ENCODE measurements at places on chromosomes 3 and 15. TPM values are rescaled to one million over a fixed set of nuclear protein-coding genes. Genes with fewer than 3 reads are reported as not detected.
A peak's percentile ranks its signal among the peaks of the same experiment; 100 is the strongest.

DNA sequence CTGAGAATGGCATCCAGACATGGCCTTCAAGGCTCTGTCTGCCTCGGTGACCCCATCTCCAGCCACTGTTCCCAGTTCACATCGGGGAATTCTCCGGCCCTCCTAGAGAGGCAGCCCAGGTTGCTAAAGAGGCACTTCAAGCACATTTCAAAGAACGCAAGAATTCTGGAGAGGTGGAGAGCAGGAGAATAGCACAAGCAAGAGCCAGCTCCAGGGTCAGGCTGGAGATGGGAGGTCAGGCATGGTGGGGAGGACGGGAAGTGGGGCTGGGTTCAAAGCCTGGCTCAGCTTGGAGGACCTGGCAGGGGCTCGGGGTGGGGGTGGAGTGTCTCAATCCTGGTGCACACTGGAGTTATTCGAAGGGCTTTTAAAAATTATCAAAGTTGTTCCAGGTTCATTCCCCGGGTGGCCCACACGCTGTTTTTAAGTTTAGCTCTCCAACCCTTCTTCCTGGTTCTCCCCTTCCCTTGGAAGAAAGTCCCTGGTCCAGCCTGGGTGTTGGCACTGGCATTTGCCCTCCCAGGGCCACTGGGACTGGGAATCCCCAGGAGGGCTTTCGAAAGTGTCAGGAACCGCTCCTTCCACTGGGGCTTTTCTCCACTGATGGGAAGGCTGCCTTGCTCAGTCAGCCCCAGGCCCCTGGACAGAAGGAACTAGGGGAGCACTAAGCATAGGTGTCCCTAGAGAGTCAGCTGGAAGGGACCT lies 35.8 kb downstream of the ZNF710 start:
- no peak for DNase-seq

DNA sequence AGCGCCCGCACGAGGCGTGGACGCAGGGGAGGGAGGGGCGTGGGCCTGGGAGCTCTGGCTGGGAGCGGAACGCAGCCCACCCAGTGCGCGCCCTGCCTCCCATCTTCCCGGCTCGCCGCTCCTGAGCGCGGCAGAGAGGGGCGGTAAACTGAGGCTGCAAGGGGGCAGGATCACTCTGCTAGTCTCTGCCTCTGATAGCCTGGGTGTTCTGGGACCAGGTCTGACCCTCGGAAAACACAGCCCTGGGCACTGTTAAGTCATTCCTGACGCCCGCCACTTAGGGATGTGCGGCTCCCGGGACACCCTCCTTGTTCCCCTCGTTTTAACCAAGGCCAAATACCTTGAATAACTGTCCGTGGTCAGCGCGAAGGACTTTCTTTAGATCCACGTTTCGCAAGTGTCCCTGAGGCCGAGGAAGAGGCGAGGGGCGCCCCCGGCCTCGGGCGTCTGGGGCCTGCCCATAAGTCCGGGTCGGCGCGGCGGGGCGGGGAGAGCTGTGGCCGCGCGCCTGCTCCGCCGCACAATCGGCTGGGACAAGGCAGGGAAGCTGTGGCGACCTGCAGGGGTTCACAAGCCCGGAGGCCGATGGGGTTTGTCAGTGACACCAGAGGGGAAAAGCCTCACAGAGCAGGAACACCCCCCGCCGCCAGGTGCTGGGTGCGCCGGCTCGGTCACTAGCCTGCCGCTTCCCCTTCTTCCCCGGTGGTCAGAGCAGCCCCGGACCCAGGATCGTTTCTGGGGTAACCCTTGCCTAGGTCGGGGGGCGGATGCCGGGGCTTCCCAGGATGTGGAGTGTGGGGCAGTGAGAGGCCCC lies 1.5 kb downstream of the ITPKA start:
- DNase-seq = no peak

GRCh38 chr3:30084316-30084715 lies 522.1 kb upstream of the TGFBR2 start:
- DNase-seq = peak; percentile 20

- peak; percentile 37 for DNase-seq
Measured at GRCh38 chr3:16290007-16290826, 25.2 kb downstream of the OXNAD1 start.

GRCh38 chr15:38975282-38975990 lies 410.8 kb upstream of the RASGRP1 start:
- DNase-seq = no peak

CPNE9 gene
- polyA plus RNA-seq = not detected

RARRES1 gene
- polyA plus RNA-seq = 12.6 TPM

DNA sequence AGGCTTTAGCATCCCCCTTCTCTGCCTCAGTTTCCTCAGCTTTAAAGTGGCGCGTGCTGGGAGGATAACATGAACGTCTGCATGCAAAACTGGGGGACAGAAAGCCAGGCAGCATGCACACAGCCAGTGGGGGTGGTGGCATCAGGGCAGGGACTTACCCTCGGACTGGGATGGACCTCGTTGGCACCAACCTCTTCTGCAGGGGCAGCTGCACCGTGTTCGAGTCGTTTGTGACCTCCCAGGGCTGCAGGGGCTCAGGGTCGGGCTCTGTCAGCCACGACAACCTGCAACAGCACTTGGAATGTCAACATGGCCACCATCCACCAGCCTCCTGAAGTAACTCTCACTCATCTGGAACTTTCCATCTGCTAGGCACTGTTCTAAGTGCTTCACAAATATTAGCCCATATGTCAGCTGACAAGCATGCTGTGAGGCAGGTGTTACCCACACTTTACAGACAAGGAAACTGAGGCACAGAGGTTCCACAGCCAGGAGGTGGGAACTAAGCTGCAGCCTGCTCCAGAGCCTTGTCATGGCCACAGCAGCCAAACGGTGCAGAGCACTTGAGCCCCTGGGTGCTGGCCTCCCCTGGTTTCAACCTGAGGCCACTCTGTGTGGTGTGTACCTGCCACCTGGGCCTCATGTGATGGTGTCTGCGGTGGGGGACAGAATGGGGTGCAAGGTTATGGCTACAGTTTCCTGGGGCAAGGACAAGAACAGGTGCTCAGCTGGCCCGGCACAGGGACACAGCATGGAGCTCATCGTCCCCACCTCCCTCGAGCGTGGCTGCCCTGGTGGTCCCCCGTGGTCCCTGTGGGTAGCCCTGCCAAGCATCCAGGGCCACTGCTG lies 6.7 kb downstream of the C3orf22 start:
- DNase-seq = no peak

- DNase-seq = peak; percentile 5
Measured at GRCh38 chr3:9622438-9622837, 26.9 kb upstream of the MTMR14 start.

GRCh38 chr15:97604677-97605076 lies 355.8 kb upstream of the ARRDC4 start:
- no peak for DNase-seq

GRCh38 chr3:190053919-190054672 lies 66.6 kb downstream of the P3H2 start:
- DNase-seq = no peak

ACP3 gene
- polyA plus RNA-seq = 86.3 TPM

GRCh38 chr15:76168237-76168984 lies 108.6 kb downstream of the TMEM266 start:
- DNase-seq = no peak

DNA sequence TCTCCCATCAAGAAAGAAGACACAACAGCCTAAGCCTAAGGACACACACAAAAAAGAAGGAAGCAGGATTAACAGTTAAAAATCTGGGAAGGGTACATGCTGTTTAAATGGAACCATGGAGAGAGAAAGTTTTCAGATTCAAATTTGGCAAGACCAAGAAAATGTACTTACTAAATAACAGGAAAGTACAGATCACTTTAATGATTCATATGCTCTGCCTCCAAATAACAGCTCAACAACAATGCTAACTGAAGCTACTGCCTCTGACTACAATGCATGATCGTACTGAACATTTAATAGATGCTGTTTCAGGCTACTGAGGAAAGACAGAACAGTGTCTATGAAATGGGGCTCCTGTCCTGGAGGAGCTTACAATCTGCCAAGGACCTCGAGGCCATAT lies 8.4 kb upstream of the NMB start:
- no peak for DNase-seq

DNA sequence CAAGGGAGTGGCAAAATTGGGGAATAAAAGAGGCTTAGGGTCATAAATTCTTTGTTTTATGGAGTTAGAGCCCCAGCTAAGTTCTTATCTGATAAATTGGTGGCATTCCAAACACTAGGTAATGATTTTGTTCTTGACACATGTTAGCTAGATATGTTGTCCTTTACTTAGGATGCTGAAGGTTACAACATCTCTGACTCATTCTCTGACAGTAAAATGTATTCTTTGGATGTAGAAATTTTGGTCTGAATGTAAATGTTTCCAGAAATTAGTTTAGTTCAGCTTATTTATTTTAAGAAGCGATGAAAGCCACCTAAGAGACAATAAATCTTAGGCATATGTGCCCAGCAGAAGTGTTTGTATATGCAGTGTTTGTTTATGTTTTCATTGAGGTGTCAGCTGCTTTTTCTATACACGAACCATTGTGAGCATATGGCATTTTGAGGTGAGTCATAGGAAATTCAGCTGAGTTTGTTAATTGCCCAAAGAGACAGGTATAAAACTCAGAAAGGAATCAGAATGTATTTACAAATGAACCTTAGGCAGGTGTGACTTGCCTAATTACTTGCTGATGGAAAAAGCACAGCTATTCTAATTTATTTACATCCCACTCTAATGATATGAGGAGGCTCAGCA lies 247.7 kb downstream of the AGBL1 start:
- DNase-seq = no peak

RETNLB gene
- polyA plus RNA-seq = not detected

- DNase-seq = no peak
Measured at GRCh38 chr3:183817639-183818038, 7.7 kb downstream of the MAP6D1 start.

DNA sequence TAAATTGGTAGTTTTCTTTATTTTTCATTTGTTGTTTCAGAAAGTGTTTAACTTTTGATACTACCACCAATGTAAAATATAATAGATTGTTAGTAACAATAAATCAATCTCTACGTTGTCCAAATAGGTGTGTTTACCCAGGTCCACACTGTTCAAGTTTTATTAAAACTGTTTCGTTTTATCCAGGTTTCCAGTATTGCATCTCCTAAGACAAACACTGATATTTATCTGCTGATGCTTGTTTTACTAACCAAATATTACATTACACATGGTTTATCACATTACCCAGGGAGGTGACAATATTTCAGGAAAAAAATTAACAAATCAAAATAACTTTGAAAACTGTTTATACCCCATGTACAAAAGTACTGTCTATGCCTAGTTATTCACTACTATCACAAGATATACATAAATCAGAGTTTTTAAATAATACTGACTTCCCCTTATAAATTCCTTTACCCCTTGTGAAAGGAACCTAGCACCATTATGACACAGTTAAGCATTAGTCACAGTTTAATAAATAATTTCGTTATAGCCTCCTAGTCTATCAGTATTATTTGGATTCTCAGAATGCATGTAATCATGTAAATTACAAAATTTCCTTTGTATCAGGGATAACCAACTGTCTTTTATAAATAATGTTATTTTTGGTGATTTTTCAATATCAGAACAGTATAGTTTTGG lies 205.3 kb downstream of the ZBTB20 start:
- DNase-seq = no peak

FURIN gene
- polyA plus RNA-seq = 36.5 TPM

DNA sequence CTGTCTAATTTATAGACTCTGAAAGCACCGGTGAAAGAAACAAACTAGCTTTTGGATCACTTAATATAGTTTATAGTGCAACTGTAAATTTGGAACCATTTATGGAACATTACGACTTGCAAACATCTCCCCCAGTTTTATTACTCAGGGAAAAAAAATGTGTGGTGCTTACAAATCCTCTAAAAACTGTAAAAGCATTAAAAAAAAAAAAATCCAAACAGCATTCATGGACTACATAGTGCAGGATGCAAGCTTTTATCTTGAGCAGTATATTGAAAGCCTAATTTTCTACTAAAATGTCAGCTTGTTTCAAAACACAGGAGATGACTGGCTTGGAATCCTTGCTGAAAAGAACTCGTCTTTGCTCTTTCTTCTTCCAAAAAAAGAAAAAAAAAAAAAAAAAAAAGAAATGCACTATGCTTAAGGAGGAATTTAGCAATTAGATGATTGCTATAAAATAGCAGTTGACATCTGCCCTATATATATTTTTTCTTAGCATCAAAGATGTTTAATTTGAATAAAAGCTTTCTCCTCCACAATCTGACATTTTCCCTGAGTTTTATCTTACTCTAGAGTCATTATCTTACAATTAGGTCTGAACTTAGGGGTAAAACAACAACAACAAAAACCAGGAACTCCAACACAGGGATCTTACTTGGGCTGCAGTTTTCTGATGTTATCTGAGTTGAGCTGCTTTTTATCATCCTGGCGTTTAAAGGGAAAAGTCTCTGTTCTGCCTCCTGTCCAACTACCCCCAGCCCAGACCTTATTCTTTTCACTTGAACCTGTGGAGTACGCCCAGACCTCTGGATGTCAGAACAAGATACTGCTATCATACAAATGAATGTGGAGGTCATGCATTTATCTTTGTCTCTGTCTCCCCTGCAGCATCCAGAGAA lies 62.6 kb upstream of the PDZRN3 start:
- no peak for DNase-seq

DNA sequence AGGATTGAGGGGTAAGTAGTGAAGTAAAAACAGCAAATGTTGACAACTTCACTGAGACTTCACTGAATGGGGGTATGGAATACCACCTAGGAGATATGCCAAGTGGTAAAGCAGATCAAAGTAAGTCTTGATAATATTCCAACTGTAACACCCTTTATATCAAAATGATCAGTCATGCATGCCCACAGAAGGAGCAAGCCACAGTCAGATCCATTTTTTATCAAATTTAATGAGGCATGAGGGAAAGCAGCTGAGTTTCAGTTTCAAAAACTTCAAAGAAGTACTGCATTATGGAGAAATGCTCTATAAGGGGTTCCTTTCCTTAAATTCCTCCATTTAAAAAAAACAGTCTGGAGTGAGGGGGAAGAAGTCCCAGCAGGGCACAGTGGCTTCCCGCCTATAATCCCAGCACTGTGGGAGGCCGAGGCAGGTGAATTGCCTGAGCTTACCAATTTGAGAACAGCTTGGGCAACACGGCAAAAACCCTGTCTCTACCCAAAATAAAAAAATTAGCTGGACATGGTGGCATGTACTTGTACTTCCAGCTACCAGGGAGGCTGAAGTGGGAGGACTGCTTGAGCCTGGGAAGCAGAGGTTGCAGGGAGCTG lies 56.9 kb downstream of the TJP1 start:
- DNase-seq = no peak

CDHR4 gene
- polyA plus RNA-seq = 0.28 TPM

DNA sequence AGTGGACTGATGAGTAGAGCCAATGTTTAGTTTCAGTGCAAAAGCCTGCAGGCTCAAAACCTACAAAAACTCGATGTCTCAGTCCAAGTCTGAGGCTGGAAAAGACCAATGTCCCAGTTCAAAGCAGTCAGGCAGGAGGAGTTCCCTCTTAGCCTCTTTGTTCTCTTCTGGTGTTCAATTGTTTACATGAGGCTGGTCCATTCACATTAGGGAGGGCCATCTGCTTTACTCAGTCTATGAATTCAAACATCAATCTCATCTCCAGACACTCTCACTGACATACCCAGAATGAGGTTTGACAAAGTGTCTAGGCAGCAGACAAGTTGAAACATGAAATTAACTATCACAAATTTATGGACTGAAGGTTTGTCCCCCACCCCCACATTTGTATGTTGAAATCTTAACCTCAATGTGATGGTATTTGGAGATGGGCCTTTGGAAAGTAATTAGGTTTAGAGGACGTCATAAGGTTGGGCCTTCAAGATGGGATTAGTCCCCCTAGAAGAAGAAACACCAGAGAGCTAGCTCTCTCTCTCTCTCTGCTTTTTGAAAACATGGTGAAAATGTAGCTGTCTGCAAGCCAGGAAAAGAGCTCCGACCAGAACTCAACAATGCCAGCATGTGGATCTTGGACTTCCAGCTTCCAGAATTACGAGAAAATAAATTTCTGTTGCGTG lies 438.5 kb upstream of the RGMA start:
- DNase-seq = no peak

ROPN1 gene
- polyA plus RNA-seq = 0.25 TPM

All from left kidney (tissue), 8 donors.